ENCODE measurements at places on chromosomes 6 and 20.
A peak's percentile ranks its signal among the peaks of the same experiment; 100 is the strongest.

DNA sequence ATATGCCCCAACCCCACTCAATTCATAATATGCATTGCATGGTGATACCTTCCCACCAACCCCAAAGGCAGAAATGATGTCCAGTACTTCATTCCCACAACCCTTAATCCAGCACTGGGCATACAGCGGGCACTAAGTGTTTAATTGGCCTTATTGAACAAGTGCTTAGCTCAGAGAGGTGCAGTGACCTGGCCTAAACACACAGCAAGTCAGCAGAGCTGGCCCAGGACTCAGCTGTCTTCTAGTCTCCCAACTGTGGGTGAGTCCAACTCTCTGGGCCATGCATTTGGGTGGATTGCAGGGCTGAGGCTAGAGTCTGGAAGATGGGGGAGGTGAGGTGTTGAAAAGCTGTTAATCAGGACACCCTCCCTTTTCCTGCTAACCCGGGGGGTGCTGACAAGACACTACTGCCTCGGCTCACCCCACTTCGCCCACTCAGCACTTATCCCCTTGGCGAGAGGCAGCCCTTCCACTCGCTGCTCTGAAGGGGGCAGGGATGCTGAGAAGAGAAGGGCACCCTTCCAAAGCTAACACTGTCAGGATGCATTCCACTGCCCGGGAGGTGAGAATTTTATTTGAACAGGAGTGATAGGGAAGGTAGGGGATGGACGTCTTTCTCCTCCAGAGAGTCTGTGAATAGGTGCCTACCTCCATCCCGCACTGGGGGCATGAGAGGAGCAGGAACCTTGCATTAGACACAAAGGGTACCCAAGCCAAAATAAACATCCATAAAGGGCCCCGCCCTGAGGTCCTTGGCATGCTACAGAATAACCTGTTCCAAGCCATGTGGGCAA lies 14.2 kb downstream of the KCNK5 start:
- DNase-seq, result no peak

- DNase-seq, result peak; percentile 5
Measured at GRCh38 chr6:22605736-22606135, 36.4 kb downstream of the HDGFL1 start.

DNA sequence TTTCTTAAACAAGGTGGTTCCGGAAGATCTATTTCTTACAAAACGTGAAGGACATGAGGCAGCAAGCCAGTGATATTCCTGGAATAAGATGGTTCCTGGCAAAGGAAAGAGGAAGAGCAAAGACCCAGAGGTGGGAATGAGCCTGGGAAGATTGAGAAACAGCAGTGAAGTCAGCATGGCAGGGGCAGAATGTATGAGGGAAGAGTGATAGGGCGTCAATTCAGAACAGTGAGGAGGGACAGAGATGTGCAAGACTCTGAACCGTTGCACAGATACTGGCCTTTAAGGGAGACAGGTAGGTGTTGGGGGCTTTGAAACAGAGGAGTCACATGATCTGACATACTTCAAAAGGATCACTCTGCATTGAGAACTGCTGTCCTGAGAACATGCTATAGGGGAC lies 338.3 kb downstream of the CBLN4 start:
- no peak for DNase-seq

- no peak for DNase-seq
Measured at GRCh38 chr6:88609983-88610382, 353.4 kb downstream of the RNGTT start.

GRCh38 chr6:64664480-64664879 lies 1028.9 kb downstream of the PHF3 start:
- no peak for DNase-seq

GRCh38 chr6:88670369-88670768 lies 293.0 kb downstream of the RNGTT start:
- no peak for DNase-seq

DNA sequence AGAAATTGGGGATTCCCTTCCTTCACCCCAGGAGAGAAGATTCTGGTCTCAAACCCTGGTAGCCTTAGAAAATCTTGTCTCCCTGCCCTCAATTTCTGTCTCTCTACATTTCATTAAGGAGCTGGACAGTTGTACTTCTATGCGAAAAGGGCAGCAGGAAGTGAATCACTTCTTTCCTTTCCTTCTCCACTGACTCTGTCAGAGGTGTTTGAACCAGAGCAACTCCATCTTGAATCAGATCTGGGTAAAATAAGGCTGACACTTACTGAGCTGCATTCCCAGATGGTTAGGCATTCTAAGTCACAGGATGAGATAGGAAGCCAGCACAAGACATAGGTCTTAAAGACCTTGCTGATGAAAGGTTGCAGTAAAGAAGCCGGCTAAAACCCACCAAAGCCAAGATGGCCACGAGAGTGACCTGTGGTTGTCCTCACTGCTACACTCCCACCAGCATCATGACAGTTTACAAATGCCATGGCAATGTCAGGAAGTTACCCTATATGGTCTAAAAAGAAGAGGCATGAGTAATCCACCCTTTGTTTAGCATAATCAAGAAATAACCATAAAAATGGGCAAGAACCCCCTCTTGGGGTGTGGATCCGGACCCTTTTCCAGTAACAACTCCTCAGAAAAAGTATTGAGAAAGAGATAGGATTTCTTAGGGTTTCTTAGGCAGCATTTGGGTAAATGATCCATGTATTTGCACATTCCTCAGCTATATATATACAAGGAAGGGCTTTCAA lies 95.8 kb upstream of the PLCB4 start:
- DNase-seq, result no peak
